ENCODE measurements at places on chromosomes 3 and 15. TPM values are rescaled to one million over a fixed set of nuclear protein-coding genes. Genes with fewer than 3 reads are reported as not detected.

- no peak overlapping the region for H3K4me3 ChIP-seq
- H3K27me3 ChIP-seq: no peaks in the 10 kb centered on the region
- no peak for DNase-seq
- no peak overlapping the region for H3K27ac ChIP-seq
Measured at GRCh38 chr3:178288074-178288473, 248.2 kb upstream of the KCNMB2 start.

- peak overlapping the region; percentile 2 for H3K27ac ChIP-seq
- H3K4me3 ChIP-seq: no peak overlapping the region
- DNase-seq: no peak
- H3K36me3 ChIP-seq: no peaks in the 10 kb centered on the region
- no peaks in the 10 kb centered on the region for H3K27me3 ChIP-seq
Measured at GRCh38 chr15:92677999-92678398, 22.4 kb upstream of the FAM174B start.

DNA sequence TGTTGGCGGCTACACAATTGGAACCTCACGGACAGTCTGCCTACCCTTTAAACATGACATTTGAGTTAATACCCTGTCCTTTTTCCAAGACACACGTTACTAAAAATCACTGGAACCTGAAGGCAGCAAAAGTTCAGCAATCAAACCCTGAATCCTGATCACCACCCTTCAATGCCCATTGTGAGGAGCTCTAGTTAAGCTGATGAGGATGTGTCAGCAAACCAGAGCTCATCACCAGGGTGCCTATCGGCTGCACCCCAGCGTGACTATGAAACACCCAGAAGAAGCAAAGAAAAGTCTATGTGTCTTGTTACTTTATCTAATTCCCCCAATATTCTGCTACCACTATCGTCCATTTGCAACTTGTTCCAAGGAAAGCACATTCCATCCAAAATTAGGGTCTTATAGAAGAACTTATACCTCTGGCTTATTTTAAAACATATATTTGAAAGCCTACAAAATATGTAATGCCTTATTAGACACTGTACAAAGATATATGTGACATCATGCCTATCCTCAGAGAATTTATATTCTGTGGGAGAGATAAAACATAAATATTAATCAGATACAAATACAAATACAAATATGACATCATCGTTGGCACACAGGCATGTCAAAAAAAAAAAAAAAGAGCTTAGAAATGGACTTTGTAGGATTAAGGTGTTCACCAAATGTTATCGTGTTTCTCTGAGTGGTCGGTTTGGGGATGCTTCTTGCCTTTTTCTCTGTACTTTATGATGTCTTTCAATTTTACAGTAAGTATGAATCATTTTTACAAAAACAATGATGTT, 219.7 kb upstream of the SETMAR start:
- no peak overlapping the region for H3K27ac ChIP-seq
- peaks cover 1% of the 10 kb centered on the region for H3K4me1 ChIP-seq
- DNase-seq: no peak
- H3K4me3 ChIP-seq: no peak overlapping the region
- no peaks in the 10 kb centered on the region for H3K36me3 ChIP-seq
- no peaks in the 10 kb centered on the region for H3K27me3 ChIP-seq

DNA sequence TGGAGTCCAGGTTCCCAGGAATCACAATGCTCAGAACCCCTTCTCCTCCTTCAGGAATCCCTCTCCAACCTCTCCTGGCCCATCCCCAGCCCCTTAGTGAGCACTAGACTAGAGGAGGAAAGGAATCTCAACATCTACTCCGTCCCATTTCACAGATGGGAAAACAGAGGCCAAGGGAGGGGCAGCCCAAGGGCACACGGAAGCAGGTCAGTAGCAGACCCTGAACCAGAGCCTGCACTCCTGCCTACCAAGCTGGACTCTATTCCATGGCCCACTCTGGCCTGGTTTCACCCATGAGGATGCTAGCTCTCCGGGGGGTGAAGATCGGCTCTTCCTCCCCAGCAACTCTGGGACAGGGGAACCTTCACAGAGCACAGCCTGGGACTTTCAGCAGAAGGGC, 14.3 kb downstream of the SEMA7A start:
- H3K4me1 ChIP-seq: peaks cover 5% of the 10 kb centered on the region
- no peaks in the 10 kb centered on the region for H3K27me3 ChIP-seq
- H3K36me3 ChIP-seq: no peaks in the 10 kb centered on the region
- no peak for DNase-seq

DNA sequence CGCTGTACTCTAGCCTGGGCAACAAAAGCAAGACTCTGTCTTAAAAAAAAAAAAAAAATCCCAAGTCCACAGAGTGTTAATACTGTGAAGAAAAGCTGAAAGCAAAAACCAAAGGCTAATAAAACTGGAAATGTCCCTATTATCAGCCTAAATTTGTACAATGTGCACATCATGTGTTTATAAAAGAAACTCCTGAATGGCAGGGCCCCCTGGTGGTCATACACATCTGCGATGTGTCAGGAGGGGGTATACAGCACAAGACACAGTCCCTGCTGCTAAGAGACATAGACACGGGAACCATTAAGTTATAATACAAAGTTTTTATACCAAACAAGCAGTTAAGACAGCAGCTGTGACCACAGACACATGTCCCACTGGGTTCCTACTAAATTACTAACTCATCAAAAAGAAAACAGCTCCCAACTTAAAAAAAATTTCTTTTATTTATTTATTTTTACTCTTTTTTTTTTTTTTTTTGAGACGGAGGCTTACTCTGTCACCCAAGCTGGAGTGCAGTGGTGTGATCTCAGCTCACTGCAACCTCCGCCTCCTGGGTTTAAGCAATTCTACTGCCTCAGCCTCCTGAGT, 31.0 kb downstream of the IDH2 start:
- H3K4me1 ChIP-seq: no peaks in the 10 kb centered on the region
- no peaks in the 10 kb centered on the region for H3K27me3 ChIP-seq
- DNase-seq: peak; percentile 83
- no peak overlapping the region for H3K4me3 ChIP-seq

DNA sequence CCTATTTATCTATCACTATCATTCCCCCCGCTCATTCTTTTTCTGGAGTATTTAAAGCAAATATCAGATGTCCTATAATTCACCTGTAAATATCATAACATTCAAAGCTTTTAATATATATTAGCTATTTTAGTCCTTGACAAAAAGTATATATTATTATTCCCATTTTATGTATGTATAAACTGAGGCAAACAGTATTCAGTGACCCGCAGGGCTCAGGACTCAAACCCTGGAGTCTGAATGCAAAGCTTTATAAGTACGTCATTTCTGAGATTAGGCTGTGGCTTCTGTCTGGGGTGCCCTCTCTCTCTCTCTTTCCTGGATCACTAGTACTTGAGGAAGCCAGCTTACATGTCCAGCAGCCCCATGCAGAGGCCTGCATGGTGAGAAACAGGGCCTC, 20.4 kb upstream of the PDCD6IP start:
- no peak overlapping the region for H3K4me3 ChIP-seq
- DNase-seq: no peak
- no peaks in the 10 kb centered on the region for H3K36me3 ChIP-seq
- no peak overlapping the region for H3K27ac ChIP-seq
- no peaks in the 10 kb centered on the region for H3K27me3 ChIP-seq
- H3K4me1 ChIP-seq: no peaks in the 10 kb centered on the region

DNA sequence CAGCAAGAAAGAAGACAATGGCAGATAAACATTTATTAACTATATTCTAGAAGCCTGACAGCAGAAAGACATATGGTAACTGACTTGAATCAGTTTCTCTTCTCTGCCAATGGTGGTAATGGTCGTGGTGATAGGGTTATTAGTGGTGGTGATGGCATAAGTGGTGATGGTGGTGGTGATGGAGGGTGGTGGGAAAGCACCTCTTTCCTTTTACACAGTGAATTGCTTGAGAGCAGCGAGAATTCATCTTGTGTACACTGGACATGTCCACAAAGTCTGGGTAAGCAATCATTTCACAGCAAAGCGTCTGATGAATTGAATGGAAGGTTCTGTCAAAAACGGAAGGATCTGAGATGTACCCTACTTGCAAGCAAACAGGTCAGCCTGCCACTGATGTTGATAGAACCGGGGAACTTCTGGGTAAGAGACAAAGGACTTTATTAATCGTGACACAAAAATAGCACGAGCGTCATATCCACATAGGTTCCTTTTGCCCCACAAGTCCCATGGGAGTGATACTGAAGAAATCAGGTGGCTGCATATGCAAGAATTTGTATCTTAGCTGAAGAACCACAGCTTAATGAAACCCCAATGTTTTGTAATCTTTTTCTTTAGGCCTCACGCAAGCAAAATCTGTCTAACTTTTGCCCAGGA, 23.5 kb upstream of the TBC1D5 start:
- no peak overlapping the region for H3K27ac ChIP-seq
- no peaks in the 10 kb centered on the region for H3K36me3 ChIP-seq
- DNase-seq: no peak
- H3K4me1 ChIP-seq: no peaks in the 10 kb centered on the region
- no peaks in the 10 kb centered on the region for H3K27me3 ChIP-seq
- no peak overlapping the region for H3K4me3 ChIP-seq

- H3K36me3 ChIP-seq: no peaks in the 10 kb centered on the region
- DNase-seq: no peak
- no peaks in the 10 kb centered on the region for H3K27me3 ChIP-seq
- no peak overlapping the region for H3K4me3 ChIP-seq
- no peaks in the 10 kb centered on the region for H3K4me1 ChIP-seq
- no peak overlapping the region for H3K27ac ChIP-seq
Measured at GRCh38 chr15:89035150-89035549, 53.1 kb upstream of the ABHD2 start.

DNA sequence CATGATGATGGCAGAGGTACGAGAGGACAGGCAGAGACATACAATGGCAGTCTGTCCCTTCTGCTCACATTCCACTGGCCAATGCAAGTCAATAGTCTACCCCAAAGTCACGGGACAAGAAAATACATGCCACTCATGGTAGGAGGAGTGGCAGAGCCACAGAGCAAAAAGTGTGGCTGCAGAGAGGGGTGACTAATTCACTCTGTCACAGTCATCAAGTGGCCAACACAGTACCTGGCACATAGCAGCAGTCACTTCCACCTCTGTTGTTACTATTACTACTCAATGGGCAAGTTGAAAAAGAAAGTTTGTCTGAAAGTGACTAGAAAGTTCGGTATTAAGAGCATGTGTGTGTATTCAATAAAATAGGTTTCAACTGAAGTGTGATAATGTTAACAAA, 91.4 kb downstream of the SMAD3 start:
- H3K4me3 ChIP-seq: no peak overlapping the region
- no peaks in the 10 kb centered on the region for H3K27me3 ChIP-seq
- no peak overlapping the region for H3K27ac ChIP-seq
- H3K36me3 ChIP-seq: peaks cover 11% of the 10 kb centered on the region

- no peaks in the 10 kb centered on the region for H3K27me3 ChIP-seq
- no peak for DNase-seq
Measured at GRCh38 chr3:9837701-9838582, 5.9 kb downstream of the RPUSD3 start.

- DNase-seq: peak; percentile 4
- H3K27ac ChIP-seq: no peak overlapping the region
- no peaks in the 10 kb centered on the region for H3K4me1 ChIP-seq
- no peaks in the 10 kb centered on the region for H3K27me3 ChIP-seq
- no peak overlapping the region for H3K4me3 ChIP-seq
Measured at GRCh38 chr15:82900511-82901060, 51.9 kb downstream of the HOMER2 start.

DNA sequence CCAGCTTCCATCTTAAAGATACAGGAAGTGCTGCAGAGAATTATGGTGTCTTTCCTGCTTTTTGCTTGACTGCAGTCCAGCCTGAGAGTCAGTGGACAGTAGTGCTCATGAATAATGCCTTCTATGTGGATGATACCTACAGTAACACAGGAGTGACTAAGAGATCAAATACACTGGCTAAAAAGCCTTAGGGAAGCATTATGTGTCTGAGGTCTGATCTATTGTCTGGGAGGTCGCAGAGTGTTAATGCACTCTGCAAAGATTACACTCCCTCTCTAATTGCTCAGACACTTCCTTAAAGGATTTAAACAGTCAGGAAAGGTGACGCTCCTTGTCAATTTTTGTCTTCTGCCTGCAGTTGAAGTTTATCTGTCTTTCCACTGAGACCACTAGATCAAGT, 183.6 kb downstream of the MCTP2 start:
- H3K27me3 ChIP-seq: no peaks in the 10 kb centered on the region
- peaks cover 15% of the 10 kb centered on the region for H3K4me1 ChIP-seq
- H3K27ac ChIP-seq: no peak overlapping the region
- DNase-seq: no peak
- no peak overlapping the region for H3K4me3 ChIP-seq

- no peaks in the 10 kb centered on the region for H3K36me3 ChIP-seq
- H3K27ac ChIP-seq: no peak overlapping the region
- peaks cover 2% of the 10 kb centered on the region for H3K4me1 ChIP-seq
- H3K27me3 ChIP-seq: no peaks in the 10 kb centered on the region
- DNase-seq: no peak
Measured at GRCh38 chr3:62035402-62036057, 337.8 kb downstream of the FEZF2 start.

- H3K4me3 ChIP-seq: no peak overlapping the region
- H3K4me1 ChIP-seq: no peaks in the 10 kb centered on the region
- no peak overlapping the region for H3K27ac ChIP-seq
- DNase-seq: no peak
- no peaks in the 10 kb centered on the region for H3K36me3 ChIP-seq
- no peaks in the 10 kb centered on the region for H3K27me3 ChIP-seq
Measured at GRCh38 chr3:180755556-180755955, 76.3 kb upstream of the CCDC39 start.

GRCh38 chr3:158777161-158777873, 24.5 kb upstream of the MFSD1 start:
- no peak overlapping the region for H3K27ac ChIP-seq
- H3K4me1 ChIP-seq: peaks cover 47% of the 10 kb centered on the region
- no peaks in the 10 kb centered on the region for H3K36me3 ChIP-seq
- H3K4me3 ChIP-seq: no peak overlapping the region

DNA sequence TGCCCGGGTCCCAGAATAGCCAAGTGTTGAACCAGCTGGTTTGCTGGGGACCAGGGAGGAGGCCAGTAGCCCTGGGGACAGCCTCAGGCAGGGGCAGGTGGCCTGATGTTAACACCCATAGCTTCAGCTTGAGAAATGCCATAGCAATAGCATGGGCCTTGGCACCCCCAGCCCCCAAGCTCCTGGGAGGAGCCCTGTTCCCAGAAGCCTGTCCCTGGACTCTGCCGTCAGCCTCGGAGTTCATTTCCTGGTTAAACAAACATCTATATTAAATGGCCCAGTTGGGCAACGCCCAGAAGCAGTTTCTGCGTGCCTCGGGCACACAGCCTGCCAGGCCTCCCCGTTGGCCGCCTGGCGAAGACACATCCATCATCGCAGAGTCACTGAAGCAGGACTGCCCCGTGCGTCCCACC, 58.2 kb downstream of the FGD5 start:
- H3K4me1 ChIP-seq: peaks cover 10% of the 10 kb centered on the region
- DNase-seq: peak; percentile 62
- peaks cover 2% of the 10 kb centered on the region for H3K36me3 ChIP-seq
- H3K27me3 ChIP-seq: no peaks in the 10 kb centered on the region

The CELF6 gene
- total RNA-seq: 2.1 TPM

The UNC13C gene
- 16.0 TPM for total RNA-seq

The ADAMTS7 gene
- 13.1 TPM for total RNA-seq

The NEIL1 gene
- 46.8 TPM for total RNA-seq

The GP9 gene
- 0.40 TPM for total RNA-seq

The CCDC33 gene
- total RNA-seq: 6.2 TPM

The MKRN3 gene
- total RNA-seq: not detected

The GASK1A gene
- 16.1 TPM for total RNA-seq

The BFSP2 gene
- total RNA-seq: not detected
